Aorta (tissue), 5 donors: ENCODE measurements at places on chromosomes 7 and 10. TPM values are rescaled to one million over a fixed set of nuclear protein-coding genes. Genes with fewer than 3 reads are reported as not detected.

DNA sequence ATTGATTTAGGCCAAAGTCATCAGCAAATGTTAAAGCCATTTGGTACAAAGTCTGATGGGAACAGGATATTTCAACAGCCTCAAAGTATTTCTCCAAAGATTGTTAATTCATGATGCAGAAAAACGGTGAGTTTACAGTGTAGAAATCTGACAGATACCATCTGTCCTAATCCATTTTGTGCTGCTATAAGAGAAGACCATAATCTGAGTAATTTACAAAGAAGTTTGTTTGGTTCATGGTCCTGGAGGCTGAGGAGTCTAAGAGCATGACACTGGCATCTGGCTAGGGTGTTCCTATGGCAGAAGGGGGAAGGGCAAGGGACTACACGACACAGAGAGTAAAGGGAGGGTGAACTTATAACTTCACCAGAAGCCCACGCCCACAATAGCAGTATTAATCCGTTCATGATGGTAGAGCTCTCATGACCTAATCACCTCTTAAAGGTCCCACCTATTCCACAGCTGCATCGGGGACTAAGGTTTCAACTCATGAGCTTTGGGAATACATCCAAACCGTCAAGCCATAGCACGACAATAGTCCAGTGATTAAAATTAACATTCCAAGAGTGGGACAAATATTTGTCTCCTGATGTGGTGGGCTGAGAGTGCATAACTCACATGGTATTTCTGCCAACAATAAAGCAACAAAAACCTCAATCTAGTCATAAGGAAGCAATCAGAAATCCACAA, 298.6 kb upstream of the AKR1E2 start:
- peaks cover 3% of the 10 kb centered on the region for H3K4me1 ChIP-seq
- no peak overlapping the region for H3K27ac ChIP-seq
- H3K4me3 ChIP-seq = no peak overlapping the region
- H3K27me3 ChIP-seq = no peaks in the 10 kb centered on the region
- H3K36me3 ChIP-seq = no peaks in the 10 kb centered on the region

DNA sequence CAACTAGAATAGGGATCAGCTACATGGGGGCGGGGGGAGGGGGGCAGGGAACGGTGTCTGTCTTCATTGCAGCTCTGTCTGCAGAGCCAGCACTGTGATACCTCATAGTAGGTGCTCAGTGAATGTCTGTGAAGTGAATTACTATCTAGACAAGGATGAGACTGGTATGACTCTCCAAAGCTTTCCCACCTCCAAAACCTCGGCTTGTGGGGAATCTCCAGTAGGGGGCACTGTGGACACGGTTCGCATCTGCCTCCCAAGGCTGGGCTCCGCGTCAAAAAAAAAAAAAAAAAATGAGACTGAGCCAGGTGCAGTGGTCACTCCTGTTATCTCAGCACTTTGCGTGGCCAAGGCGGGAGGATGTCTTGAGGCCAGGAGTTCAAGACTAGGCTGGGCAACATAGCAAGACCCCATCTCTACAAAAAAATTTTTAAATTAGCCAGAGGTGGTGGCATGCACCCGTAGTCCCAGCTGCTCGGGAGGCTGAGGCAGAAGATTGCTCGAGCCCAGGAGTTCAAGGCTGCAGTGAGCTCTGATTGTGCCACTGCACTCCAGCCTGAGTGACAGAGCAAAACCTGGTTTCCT, 9.6 kb downstream of the TRIM56 start:
- no peak overlapping the region for H3K4me3 ChIP-seq
- no peaks in the 10 kb centered on the region for H3K4me1 ChIP-seq
- DNase-seq = peak; percentile 67
- no peaks in the 10 kb centered on the region for H3K36me3 ChIP-seq
- no peaks in the 10 kb centered on the region for H3K27me3 ChIP-seq

- DNase-seq = no peak
- no peaks in the 10 kb centered on the region for H3K36me3 ChIP-seq
- H3K27me3 ChIP-seq = no peaks in the 10 kb centered on the region
- no peak overlapping the region for H3K4me3 ChIP-seq
- H3K27ac ChIP-seq = no peak overlapping the region
Observed at GRCh38 chr10:116155191-116155590, 117.8 kb downstream of the GFRA1 start.

GRCh38 chr10:42691361-42692120, 53.2 kb upstream of the ZNF33B start:
- DNase-seq = no peak
- H3K4me3 ChIP-seq = no peak overlapping the region
- no peak overlapping the region for H3K27ac ChIP-seq
- no peaks in the 10 kb centered on the region for H3K36me3 ChIP-seq

- H3K4me1 ChIP-seq = peaks cover 2% of the 10 kb centered on the region
- H3K27me3 ChIP-seq = peaks cover 1% of the 10 kb centered on the region
- H3K4me3 ChIP-seq = peak overlapping the region; percentile 58
- no peak for DNase-seq
- no peaks in the 10 kb centered on the region for H3K36me3 ChIP-seq
Observed at GRCh38 chr7:16644157-16644556, 1.4 kb downstream of the ANKMY2 start.

DNA sequence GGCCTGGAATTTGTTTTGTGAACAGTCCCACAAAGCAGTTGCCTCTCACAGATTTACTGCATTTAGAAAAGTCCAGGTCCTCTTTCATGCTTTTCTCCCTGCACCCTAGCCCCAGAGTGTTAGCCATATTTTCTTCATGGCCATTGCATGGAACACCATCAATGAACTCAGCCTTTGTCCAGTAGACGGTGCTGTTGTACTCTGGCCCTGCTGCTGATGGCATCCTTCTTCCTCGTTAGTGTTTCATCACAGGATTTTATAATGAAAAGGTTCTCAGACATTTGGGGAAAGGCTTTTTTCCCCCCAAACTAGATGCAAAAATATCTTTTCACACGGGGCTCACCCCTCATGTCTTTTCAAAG, 93.0 kb upstream of the SLC25A13 start:
- no peak overlapping the region for H3K27ac ChIP-seq
- H3K36me3 ChIP-seq = no peaks in the 10 kb centered on the region
- DNase-seq = no peak
- H3K4me1 ChIP-seq = no peaks in the 10 kb centered on the region

GRCh38 chr10:123149568-123150270, 1.8 kb downstream of the HMX2 start:
- peak; percentile 80 for DNase-seq
- no peak overlapping the region for H3K27ac ChIP-seq
- H3K4me1 ChIP-seq = no peaks in the 10 kb centered on the region
- H3K27me3 ChIP-seq = no peaks in the 10 kb centered on the region
- H3K36me3 ChIP-seq = no peaks in the 10 kb centered on the region
- peak overlapping the region; percentile 22 for H3K4me3 ChIP-seq

- H3K36me3 ChIP-seq = no peaks in the 10 kb centered on the region
- no peak overlapping the region for H3K4me3 ChIP-seq
- no peaks in the 10 kb centered on the region for H3K27me3 ChIP-seq
- H3K4me1 ChIP-seq = no peaks in the 10 kb centered on the region
- no peak overlapping the region for H3K27ac ChIP-seq
Observed at GRCh38 chr7:156386097-156386496, 254.5 kb upstream of the RNF32 start.

DNA sequence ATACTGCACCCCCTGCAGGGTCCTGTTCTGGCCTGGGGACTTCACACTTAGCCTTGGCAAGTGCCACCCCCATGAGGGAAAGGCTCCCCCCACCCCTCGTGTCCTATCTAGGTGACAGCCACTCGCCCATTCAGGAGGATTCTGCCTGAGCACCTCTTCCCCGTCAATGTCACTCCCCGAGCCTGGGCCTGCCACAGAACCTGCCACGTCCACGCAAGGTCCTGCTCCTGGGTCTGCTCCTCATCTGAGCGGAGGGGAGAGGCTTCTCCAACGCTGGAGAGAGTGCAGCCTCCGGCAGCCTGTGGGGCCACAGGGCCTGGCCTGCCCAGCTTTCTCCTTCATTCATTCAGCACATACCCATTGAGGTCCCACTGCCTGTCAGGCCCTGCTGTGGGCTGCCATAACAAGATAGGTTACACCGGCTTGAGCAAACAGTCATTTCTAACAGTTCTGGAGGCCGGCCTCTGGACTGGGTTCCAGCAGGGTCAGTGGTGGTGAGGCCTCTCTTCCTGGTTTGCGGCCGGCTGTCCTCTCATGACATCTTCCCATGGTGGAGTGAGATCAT, 92.0 kb upstream of the RET start:
- H3K27me3 ChIP-seq = no peaks in the 10 kb centered on the region
- H3K27ac ChIP-seq = no peak overlapping the region
- DNase-seq = no peak
- no peak overlapping the region for H3K4me3 ChIP-seq

The GIMAP5 gene
- polyA plus RNA-seq = 14.5 TPM

The AUTS2 gene
- 24.8 TPM for polyA plus RNA-seq

The HABP2 gene
- not detected for polyA plus RNA-seq

The GOLGA7B gene
- 0.13 TPM for polyA plus RNA-seq

The SNX10 gene
- 7.3 TPM for polyA plus RNA-seq

The FAM171A1 gene
- 2.8 TPM for polyA plus RNA-seq

The SAP25 gene
- 0.75 TPM for polyA plus RNA-seq

The CALML5 gene
- not detected for polyA plus RNA-seq

The POLR2J2 gene
- polyA plus RNA-seq = 4.4 TPM

The CDNF gene
- polyA plus RNA-seq = 1.3 TPM

The HSPA12A gene
- 2.3 TPM for polyA plus RNA-seq

The KEL gene
- polyA plus RNA-seq = 0.15 TPM

The PTF1A gene
- not detected for polyA plus RNA-seq
